ENCODE measurements at places on chromosomes 16 and 17.

- DNase-seq = no peak
- H3K4me1 ChIP-seq = peaks cover 36% of the 10 kb centered on the region
- no peaks in the 10 kb centered on the region for H3K27me3 ChIP-seq
- no peaks in the 10 kb centered on the region for H3K36me3 ChIP-seq
Measured at GRCh38 chr17:49497148-49498028, 2.3 kb downstream of the NGFR start.

- no peaks in the 10 kb centered on the region for H3K27me3 ChIP-seq
- no peaks in the 10 kb centered on the region for H3K4me1 ChIP-seq
- H3K27ac ChIP-seq = no peak overlapping the region
Measured at GRCh38 chr16:27879601-27880247, 183.8 kb downstream of the GSG1L start.

DNA sequence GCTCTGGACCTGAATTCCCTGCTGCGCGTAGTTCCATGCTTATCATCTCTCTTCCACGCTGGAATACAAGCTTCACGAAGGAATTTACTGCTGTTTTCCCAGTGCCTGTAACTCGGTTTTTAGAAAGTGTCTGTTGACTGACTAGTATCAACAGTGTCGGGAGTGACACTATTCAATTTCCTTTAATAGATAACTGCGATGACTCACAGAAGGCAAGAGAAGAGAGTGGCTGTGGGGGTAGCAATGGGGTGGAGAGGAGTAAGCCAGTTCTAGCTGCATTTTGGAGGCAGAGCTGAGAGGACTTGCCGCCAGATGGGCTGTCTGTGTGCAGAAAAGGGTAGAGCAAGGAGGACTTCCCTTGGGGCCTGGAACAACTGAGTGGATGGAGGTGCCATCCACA is 25.2 kb downstream of the B4GALNT2 start:
- H3K36me3 ChIP-seq = no peaks in the 10 kb centered on the region
- DNase-seq = no peak
- H3K27me3 ChIP-seq = no peaks in the 10 kb centered on the region

DNA sequence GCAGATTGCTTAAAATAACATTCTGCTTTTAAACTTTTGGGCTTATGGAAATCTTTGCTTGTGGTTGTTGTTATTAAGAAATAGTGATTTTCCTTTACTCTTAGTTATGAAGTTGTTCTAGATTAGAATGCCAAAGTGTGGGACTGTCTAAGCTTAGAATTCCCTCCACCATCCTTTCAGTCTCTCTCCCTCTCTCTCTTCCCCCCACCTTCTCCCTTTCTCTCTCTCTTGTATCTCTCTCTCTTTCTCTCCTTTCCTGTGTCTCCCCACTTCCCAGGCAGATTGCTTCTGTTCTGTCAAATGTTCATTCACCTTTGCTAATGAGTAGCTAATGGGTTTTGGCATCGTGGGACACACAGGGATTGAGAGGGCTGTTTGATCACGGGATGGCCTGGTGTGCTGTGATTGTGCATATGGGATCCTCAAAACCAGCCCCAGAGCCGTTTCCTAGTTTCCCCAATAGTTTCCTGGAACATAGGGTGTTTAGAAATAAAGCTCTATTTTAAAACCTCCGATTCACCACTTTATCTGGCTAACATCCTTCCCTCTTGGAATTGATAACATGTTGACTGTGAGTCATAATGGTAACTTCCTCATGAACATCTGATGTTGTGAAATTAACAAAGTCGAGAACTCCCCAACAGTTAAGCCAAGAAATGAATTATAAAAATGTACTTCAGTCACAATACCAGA is 502.6 kb downstream of the TMEM114 start:
- H3K27ac ChIP-seq = no peak overlapping the region
- no peaks in the 10 kb centered on the region for H3K4me1 ChIP-seq
- no peak overlapping the region for H3K4me3 ChIP-seq
- no peaks in the 10 kb centered on the region for H3K36me3 ChIP-seq

DNA sequence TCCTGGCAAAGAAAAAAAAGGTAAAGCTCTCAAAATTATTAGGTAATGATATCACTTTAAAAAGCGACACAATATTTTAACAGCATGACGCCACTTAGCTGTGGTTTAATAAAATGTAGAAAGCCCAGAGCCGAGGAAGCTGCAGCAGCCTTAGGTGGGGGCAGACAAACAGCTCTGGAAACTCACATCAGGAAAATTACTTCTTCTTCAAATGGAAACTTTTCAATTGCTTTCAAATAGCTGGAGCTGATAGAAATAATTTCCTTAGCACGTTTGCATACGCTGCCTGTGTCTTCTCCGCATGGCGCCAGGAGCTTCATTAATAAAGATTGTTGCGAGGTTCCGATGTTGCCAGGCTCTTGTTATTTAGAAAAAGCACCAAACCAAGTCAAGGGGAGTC is 835.3 kb upstream of the EEF2KMT start:
- no peak overlapping the region for H3K27ac ChIP-seq
- H3K4me1 ChIP-seq = no peaks in the 10 kb centered on the region
- no peak overlapping the region for H3K4me3 ChIP-seq
- DNase-seq = no peak
- H3K27me3 ChIP-seq = no peaks in the 10 kb centered on the region

DNA sequence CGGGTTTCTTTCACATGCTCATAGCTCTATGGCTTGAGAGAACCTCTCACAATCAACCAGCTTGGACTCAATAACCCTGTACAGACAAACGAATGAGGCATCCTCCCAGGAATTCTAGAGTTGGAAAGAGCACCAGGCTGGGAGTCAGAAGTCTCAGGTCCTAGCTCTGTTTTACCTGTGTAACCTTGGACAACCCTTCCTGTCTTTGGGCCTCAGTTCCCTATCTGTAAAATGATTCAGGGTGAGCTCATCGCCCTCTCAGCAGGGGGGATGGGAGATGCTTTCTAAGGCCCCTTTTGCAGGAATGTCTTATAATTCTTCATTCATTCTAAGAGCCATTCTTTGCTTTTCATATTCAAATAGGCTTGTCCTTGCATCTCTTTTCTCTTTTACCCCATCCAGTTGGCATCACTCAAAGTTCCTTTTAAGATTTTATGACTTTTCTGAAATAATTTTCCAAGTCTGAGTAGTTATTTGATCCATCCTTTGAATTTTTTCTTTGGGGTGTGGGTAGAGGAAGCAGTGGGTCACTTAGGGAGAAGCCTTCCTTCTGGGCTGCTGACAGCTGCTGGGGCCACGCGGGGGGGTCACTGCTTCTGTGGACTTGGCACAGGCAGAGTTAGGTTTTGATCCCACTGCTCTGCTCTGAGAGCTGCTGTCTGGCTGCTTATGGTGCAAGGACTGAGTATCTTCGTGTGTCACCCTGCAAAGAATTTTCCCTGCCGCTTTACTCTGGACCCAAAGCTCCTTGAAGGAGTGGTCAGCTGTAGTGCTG is 102.7 kb downstream of the UTP18 start:
- no peak overlapping the region for H3K27ac ChIP-seq
- DNase-seq = no peak
- no peaks in the 10 kb centered on the region for H3K36me3 ChIP-seq

DNA sequence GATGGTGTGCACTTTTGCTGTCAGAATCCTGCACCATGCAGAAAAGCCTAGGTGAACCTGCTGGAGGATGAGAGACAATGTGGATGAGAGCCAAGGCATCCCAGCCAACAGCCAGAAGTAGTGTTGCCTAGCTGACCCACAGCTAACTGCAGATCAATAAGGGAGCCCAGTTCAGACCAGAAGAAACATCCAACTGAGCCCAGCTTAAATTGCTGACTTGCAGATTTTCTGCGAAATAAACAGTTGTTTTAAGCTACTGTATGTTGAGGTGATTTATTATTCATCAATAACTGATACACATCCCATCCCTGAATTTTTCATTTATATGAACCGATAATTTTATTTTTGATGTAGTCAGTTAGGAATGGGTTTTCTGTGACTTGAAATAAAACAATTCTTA is 39.2 kb upstream of the TOX3 start:
- no peaks in the 10 kb centered on the region for H3K4me1 ChIP-seq
- H3K36me3 ChIP-seq = no peaks in the 10 kb centered on the region
- H3K27ac ChIP-seq = no peak overlapping the region
- no peaks in the 10 kb centered on the region for H3K27me3 ChIP-seq

DNA sequence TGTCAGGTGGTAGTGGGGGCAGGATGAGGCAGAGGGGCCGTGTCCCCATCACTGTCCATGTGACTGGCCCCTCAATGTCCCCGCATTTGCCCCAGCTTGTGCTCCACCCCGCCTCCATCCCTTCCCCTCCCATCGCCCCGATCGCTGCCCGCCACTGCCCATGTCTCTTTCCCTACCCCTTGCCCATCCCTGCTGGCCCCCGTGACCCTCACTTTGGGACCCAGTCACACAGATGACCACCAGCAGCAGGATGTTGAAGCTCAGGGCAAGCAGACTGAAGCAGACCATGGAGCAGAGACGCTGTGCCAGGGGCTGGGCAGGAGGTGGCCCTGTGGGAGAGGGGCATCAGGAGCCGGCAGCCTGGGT is 6.1 kb downstream of the ASGR2 start:
- H3K4me3 ChIP-seq = no peak overlapping the region
- no peak overlapping the region for H3K27ac ChIP-seq
- no peaks in the 10 kb centered on the region for H3K36me3 ChIP-seq
- no peaks in the 10 kb centered on the region for H3K4me1 ChIP-seq

GRCh38 chr17:42411361-42411760 is 11.7 kb downstream of the CAVIN1 start:
- no peaks in the 10 kb centered on the region for H3K36me3 ChIP-seq

- no peaks in the 10 kb centered on the region for H3K36me3 ChIP-seq
- DNase-seq = no peak
- peak overlapping the region; percentile 54 for H3K4me3 ChIP-seq
- peak overlapping the region; percentile 93 for H3K27ac ChIP-seq
- H3K4me1 ChIP-seq = peaks cover 32% of the 10 kb centered on the region
Measured at GRCh38 chr16:73058616-73059409, 10.9 kb upstream of the ZFHX3 start.

GRCh38 chr17:34826332-34826731 is 134.9 kb downstream of the CCT6B start:
- no peak overlapping the region for H3K27ac ChIP-seq
- H3K36me3 ChIP-seq = no peaks in the 10 kb centered on the region
- DNase-seq = no peak

DNA sequence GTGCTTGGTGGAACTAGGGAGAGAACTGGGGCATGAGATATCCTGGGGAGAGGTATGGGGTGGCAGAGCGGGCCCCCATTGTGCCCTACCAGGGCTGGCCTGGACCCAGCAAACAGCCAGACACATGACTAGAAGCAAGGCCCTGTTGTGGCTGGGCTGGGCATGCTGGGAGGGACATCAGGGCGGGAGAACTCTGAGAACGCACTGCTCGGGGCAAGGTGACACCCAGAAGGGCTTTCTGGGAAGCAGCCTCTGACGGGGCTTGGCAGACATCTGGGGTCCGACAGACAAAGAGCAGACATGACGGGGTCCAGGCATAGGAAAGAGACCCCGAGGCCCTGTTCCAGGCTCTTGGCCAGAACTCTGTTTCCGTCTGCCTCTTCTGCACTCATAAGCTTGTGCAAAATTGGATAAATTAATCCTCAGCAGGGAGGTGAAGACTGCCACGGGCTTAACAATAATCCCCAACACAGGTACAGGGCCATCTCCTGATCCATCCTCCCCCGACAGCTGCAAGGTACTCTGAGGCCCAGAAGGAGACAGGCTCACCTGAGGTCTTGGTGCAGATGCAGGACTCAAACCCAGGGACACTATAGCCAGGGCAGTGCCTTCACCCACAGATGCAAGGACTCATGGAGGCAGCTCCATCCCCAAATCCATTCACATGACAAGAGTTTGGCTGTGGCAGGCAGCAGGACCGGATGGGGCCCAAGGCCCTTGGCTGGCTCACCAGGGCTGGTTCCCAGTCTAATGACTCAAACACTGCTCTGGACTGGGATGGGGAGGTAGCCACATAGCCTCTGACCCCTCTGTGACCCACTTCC is 5.4 kb downstream of the SREBF1 start:
- no peak overlapping the region for H3K4me3 ChIP-seq
- DNase-seq = no peak
- no peaks in the 10 kb centered on the region for H3K36me3 ChIP-seq
- peaks cover 79% of the 10 kb centered on the region for H3K4me1 ChIP-seq

DNA sequence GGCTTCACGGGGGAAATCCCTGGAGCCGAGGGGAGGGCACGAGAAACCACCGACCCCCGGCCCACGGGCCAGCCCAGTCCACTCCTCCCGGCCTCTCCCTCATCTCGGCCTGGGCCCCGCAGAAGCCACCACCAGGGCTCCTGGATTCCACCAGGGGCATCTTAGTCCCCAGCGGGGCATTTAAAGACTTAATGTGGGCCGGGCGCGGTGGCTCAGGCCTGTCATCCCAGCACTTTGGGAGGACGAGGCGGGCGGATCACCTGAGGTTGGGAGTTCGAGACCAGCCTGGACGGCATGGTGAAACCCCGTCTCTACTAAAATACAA is 24.1 kb upstream of the ABR start:
- H3K27ac ChIP-seq = peak overlapping the region; percentile 68
- H3K4me1 ChIP-seq = peaks cover 15% of the 10 kb centered on the region
- H3K27me3 ChIP-seq = no peaks in the 10 kb centered on the region
- DNase-seq = no peak
- H3K36me3 ChIP-seq = no peaks in the 10 kb centered on the region

DNA sequence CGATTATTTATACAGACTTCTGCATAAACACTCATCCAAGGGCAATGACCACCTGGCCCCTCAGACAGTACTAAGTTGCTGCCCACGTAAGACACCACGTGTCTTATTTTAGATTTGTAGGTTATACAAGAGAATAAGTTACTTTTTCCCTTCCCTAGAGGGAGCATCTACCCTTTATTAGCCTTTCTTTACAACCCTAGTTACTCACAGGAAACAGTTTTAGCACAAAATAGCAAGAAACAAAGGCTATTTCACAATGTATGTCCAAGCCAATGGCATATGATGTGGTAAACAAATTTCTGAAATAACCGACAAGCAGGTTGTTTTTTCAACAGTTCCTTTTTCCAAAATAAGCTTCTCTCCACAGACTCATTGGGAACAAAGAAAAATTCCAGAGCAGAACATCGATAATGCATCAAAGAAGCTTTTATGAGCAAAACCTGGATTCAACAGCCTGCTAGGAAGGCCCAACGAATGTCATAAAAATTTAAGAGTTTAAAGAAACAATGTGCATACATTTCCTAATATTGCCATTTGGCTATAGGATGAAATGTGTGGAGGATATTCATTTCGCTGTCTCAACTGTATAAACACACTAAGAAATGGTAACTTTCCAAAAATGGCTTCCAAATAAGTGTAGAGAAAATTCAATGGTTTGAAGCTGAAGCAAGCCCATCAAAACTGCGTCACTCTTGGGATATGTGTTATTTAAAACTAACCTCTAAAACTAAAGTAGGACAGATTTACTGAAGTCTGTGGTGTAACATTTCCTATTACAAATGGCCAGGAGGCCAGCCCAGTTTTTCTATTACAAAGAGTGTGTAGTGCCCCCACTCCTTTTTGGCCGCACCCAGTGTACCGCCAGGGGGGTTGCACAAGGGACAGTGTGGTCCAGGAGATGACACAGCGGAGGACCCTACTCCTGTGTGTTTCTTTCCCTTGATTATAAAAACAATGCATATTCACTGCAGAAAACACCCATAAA is 50.4 kb upstream of the ERN1 start:
- no peak for DNase-seq
- H3K27ac ChIP-seq = peak overlapping the region; percentile 52
- H3K27me3 ChIP-seq = no peaks in the 10 kb centered on the region
- H3K4me1 ChIP-seq = peaks cover 14% of the 10 kb centered on the region
- peaks cover 14% of the 10 kb centered on the region for H3K36me3 ChIP-seq
- H3K4me3 ChIP-seq = no peak overlapping the region

- peaks cover 27% of the 10 kb centered on the region for H3K4me1 ChIP-seq
- H3K4me3 ChIP-seq = no peak overlapping the region
- DNase-seq = no peak
- no peaks in the 10 kb centered on the region for H3K36me3 ChIP-seq
- H3K27ac ChIP-seq = no peak overlapping the region
Measured at GRCh38 chr17:79916991-79917901, 78.0 kb upstream of the CBX4 start.
